ENCODE measurements at places on chromosomes 6 and 20.

DNA sequence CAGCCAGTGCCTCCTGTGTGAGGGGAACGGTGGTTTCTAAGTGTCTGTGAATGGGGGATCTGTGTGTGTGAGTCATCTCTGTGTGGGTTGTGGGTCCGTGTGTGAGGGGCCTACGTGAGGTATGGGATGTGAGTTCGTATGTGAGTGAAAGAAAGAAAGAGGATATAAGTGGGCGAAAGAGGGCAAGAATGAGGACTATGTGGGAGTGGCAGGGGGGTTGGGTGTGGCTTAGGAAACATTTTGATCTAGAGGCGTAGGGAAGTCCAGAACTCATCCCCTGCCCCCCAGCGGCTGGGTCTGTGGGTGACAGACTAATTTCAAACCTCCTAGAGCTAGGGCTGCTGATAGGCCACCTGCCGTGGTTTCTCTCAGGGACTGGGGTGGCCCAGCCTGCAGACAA, 35.5 kb downstream of the DHX35 start:
- no peak for DNase-seq

DNA sequence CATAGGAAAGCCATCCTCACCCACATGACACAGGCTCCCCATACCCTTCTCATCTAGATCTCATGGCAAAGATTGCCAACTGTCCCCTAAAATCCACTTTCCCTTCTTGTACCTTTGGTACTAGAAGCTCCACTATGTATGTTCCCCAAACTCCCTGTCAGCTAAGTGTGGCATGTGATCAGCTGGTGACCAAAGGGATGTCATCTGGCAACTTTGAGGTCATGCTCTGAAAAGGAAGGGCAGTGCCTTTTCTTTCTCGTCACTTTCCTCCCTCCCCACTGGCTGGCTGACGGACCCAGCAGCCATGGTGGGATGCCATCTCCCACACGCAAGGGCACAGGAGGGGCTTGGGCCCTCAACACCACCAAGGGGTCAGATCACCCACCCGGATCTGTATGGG, 23.8 kb upstream of the TAF8 start:
- no peak for DNase-seq

DNA sequence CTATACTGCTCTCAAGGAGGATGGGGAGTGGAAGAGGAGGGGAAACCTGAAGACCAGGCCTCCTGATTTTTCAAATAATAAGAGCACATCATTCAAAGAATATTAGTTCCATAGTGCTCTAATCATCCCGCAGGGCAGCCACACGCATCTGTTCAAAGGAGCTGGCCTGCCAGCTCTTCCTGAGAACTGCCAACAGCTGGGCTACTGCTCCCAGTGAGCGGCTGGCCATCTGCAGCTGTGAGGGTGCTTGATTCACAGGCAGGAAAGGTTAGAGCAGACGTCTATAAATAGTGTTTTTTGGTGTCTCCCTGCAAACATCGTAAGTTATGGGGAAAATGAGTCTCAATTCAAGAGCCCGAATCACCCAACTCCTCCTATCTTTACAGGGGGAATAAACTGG, 17.3 kb downstream of the NSFL1C start:
- no peak for DNase-seq

DNA sequence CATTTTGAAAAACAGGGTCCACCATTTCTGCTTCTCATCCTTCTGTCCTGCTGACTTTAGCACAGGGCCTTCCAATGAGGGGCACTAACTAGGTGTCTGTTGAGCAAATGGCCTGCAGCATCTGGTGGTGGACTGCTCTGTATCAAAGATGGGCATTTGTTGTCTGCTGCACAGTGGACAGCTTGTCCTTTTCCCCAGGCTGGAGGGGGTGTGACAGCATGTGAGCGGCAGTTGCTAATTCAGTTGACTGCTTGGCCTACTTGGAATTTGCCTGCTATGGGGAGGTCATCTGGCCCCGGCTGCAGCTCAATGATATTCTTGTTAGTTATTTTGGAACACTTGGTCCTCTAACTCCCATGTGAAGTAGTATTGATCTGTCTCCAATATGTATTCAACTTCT, 93.7 kb downstream of the SH3BGRL2 start:
- no peak for DNase-seq

- no peak for DNase-seq
Measured at GRCh38 chr6:52098721-52099120, 11.3 kb upstream of the PKHD1 start.

DNA sequence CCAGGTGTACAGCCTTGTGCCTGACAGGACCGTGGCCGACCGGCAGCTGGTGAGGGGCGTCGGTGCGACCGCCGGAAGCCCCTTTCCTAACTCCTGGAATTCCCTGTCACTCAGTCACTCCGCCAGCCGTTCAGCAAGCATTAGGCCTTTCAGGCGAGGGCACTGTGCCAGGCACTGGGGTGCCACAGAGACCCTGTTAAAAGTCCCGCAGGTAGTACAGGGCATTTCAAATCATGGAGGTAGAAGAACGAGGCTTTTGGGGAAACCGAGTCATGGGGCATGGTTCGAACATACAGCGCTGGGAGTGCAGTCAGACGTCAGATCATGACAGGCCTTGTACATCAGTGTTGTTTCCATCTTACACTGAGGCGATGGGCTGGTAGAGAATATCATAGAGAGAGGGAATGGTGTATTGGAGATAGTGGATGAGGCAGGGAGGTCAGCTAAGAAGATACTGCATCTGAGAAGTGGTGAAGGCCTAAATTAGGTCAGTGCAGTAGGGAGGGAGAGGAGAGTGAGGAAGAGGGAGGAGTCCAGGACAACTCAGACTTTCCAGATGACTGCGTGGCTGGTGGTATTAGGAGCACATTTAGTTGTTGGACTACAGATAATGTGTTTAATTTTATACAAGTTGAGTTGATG, 892 bp upstream of the DXO start:
- peak; percentile 21 for DNase-seq

DNA sequence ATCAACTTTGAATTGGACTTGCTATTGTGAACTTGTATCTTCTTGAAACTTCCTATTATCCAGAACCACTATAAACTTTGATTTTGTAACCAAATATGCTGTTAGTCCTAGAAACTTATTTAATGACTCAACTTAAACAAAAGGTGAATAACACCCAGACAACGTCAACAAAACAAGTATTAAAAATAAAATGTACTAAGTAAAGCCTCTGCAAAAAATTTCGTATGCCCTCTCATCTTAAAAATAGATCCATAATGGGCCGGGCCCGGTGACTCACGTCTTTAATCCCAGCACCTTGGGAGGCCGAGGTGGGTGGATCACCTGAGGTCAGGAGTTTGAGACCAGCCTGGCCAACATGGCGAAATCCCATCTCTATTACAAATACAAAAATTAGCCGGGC, 401.7 kb downstream of the ESR1 start:
- DNase-seq = no peak
